Activated T-helper 1 cell treated with Interleukin-2 at 50 U/mL for 16 hours (primary cell): ENCODE measurements at places on chromosomes 16 and 17.

- no peak for DNase-seq
Measured at GRCh38 chr17:44438636-44439035, 49.2 kb upstream of the ITGA2B start.

GRCh38 chr17:79609673-79610645 lies 892 bp downstream of the RBFOX3 start:
- no peak for DNase-seq

- DNase-seq, result no peak
Measured at GRCh38 chr17:48985436-48986245, 11.5 kb upstream of the IGF2BP1 start.

DNA sequence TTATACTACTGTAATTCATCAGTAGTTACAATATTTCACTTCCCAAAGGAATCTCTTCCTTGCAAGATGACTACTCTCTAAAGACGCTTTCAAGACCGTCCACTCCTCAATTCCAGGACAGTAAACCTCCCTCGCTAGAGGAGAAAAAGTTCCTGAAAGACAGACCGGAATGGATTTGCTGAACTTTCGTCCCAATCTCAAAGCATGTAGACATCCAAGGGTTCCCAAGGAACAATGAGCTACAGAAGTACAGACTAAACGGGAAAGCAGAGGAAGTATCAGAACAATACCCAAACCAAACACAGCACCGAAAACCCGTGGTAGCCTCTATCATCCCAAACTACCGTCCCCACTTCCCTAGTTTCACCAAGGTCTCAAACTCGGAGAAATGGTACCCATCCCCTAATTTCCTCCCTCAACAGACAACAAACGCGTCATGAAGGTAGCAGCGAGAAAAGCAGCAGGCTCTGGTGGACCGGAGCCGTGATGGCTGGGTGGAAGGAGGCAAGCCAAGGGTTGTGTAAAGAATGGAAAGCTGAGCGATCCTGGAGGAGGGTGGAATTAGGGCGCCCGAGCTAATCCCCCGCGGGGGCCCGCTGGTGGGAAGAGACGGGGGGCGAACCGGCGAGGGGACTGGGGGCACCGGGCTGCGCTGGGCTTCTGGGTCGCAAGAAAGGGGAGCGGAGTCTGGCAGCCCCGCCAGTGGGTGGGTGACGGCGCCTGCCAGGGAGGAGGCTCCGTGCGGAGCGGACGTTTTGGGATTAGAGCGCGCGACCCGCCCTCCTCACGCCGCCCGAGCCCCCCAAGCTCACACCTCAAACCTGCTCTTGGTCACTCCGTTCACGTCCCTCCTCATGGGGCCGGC lies 647 bp downstream of the FBXL20 start:
- DNase-seq, result no peak
